Endothelial cell (in vitro differentiated cells): ENCODE measurements at places on chromosomes 1 and 21.

GRCh38 chr1:245463392-245464165 is 308.8 kb downstream of the KIF26B start:
- H3K27me3 ChIP-seq: peaks cover 6% of the 10 kb centered on the region
- no peak overlapping the region for H3K4me3 ChIP-seq
- H3K4me1 ChIP-seq: peaks cover 4% of the 10 kb centered on the region
- no peak overlapping the region for H3K27ac ChIP-seq
- H3K36me3 ChIP-seq: no peaks in the 10 kb centered on the region

- no peak overlapping the region for H3K27ac ChIP-seq
- peaks cover under 1% of the 10 kb centered on the region for H3K27me3 ChIP-seq
- H3K36me3 ChIP-seq: no peaks in the 10 kb centered on the region
- no peak overlapping the region for H3K4me3 ChIP-seq
Observed at GRCh38 chr21:40505681-40506080, 341.3 kb downstream of the DSCAM start.

GRCh38 chr1:151534662-151535278 is 5.3 kb upstream of the TUFT1 start:
- H3K27ac ChIP-seq: no peak overlapping the region
- peak; percentile 88 for DNase-seq
- no peak overlapping the region for H3K4me3 ChIP-seq
- H3K27me3 ChIP-seq: no peaks in the 10 kb centered on the region

GRCh38 chr1:210477328-210477924 is 148.7 kb downstream of the HHAT start:
- H3K27ac ChIP-seq: no peak overlapping the region
- no peaks in the 10 kb centered on the region for H3K27me3 ChIP-seq
- H3K4me3 ChIP-seq: no peak overlapping the region
- no peak for DNase-seq

GRCh38 chr1:116951200-116951935 is 41.7 kb downstream of the PTGFRN start:
- H3K4me3 ChIP-seq: no peak overlapping the region
- no peak for DNase-seq
- H3K27me3 ChIP-seq: no peaks in the 10 kb centered on the region
- peaks cover 4% of the 10 kb centered on the region for H3K36me3 ChIP-seq
- peaks cover 6% of the 10 kb centered on the region for H3K4me1 ChIP-seq
- no peak overlapping the region for H3K27ac ChIP-seq

DNA sequence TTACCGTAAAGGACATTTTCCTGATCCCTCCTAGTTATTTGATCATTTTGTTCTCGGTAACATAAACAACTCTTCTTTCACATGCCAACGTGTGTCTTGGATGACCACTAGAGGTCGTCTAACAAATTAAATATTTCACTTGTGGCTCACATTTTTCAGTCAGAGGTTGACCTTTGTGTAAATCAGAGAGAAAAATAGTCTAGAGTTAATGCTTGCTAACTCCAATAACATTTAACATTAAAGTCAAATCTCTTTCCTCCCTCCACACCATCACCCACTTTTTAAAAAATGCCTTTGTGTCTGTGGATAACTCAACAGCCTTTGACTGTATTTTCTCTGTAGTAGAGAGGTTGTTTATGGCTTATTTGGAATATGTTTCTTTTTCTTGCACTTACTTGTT is 220.5 kb upstream of the B3GALT2 start:
- H3K27ac ChIP-seq: no peak overlapping the region
- DNase-seq: no peak
- H3K36me3 ChIP-seq: no peaks in the 10 kb centered on the region

- H3K4me3 ChIP-seq: peak overlapping the region; percentile 8
- H3K27ac ChIP-seq: peak overlapping the region; percentile 22
- no peak for DNase-seq
- peaks cover 3% of the 10 kb centered on the region for H3K27me3 ChIP-seq
- peaks cover 29% of the 10 kb centered on the region for H3K4me1 ChIP-seq
Observed at GRCh38 chr1:183630748-183631147, 4.8 kb downstream of the ARPC5 start.

- peak overlapping the region; percentile 64 for H3K27ac ChIP-seq
- no peaks in the 10 kb centered on the region for H3K27me3 ChIP-seq
- H3K4me1 ChIP-seq: peaks cover 4% of the 10 kb centered on the region
- no peaks in the 10 kb centered on the region for H3K36me3 ChIP-seq
- peak overlapping the region; percentile 83 for H3K4me3 ChIP-seq
Observed at GRCh38 chr1:200302921-200303290, 106.9 kb downstream of the ZNF281 start.

DNA sequence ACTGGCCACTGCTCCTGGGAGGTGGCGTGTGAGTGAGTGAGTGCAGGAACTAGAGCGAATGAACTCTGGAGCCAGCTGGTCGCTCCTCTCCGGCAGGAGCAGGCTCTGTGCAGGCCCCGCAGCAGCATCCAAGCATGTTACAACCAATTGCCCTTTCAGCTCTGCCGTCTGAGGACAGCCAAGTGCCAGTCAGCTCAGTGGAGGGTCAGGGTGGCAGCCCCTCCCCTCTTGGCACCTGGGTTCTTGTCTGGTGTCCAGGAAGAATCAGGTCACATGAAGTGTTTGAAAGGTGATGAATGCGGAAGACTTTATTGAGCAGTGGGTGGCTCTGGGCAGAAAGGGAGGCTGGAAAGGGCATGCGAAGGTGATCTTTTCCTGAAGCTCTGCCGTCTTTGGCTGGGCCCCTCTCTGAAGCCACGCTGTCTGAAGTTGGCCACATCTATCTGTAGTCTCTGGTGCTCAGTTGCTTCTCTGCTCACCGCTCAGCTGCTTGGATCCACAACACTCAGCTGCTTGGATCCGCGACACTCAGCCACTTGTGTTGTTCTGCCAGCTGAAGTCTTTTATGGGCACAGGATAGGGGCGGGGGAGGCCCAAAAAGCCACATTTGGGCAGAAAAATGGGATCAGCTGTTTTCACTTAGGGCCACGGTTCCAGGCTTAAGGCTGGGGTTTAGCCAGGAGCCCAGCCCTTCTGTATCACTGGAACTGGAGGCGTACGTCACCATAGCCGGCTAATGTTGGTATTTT is 139.8 kb downstream of the ADSS2 start:
- DNase-seq: no peak
- H3K4me1 ChIP-seq: no peaks in the 10 kb centered on the region

- H3K27ac ChIP-seq: no peak overlapping the region
- no peak for DNase-seq
- no peak overlapping the region for H3K4me3 ChIP-seq
- no peaks in the 10 kb centered on the region for H3K4me1 ChIP-seq
- no peaks in the 10 kb centered on the region for H3K36me3 ChIP-seq
- no peaks in the 10 kb centered on the region for H3K27me3 ChIP-seq
Observed at GRCh38 chr1:178066908-178067614, 26.8 kb upstream of the RASAL2 start.

- no peak overlapping the region for H3K27ac ChIP-seq
- no peaks in the 10 kb centered on the region for H3K36me3 ChIP-seq
- DNase-seq: no peak
- no peaks in the 10 kb centered on the region for H3K27me3 ChIP-seq
Observed at GRCh38 chr1:242425232-242425631, 99.3 kb downstream of the PLD5 start.

DNA sequence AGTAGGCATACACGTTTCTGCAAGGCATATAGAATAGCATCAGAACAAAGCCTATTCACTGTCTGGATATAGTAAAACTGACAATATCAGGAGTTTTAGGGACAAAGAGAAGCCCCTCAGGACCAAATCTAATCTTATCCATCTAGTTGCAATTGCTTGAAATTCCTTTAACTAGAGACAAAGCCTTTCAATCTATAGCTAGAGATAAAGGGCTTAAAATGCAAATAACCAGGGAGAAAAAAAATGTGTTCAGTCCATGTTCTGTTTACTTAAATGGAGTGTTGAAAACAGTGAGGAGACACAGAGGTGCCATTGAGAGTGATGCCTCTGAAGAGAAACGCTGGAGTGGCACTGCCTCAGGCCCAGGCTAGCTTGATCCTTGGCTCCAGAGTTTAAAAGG is 286.1 kb downstream of the DPYD start:
- DNase-seq: no peak
- no peak overlapping the region for H3K4me3 ChIP-seq
- H3K36me3 ChIP-seq: no peaks in the 10 kb centered on the region
- peaks cover 2% of the 10 kb centered on the region for H3K27me3 ChIP-seq
- H3K27ac ChIP-seq: no peak overlapping the region

- no peak overlapping the region for H3K27ac ChIP-seq
- no peak overlapping the region for H3K4me3 ChIP-seq
- no peak for DNase-seq
- H3K36me3 ChIP-seq: no peaks in the 10 kb centered on the region
- H3K27me3 ChIP-seq: peaks cover 7% of the 10 kb centered on the region
- no peaks in the 10 kb centered on the region for H3K4me1 ChIP-seq
Observed at GRCh38 chr1:10958614-10959013, 53.8 kb upstream of the TARDBP start.

GRCh38 chr1:178941849-178942248 is 71.0 kb upstream of the ANGPTL1 start:
- H3K36me3 ChIP-seq: no peaks in the 10 kb centered on the region
- peak overlapping the region; percentile 5 for H3K27ac ChIP-seq
- DNase-seq: no peak
- H3K27me3 ChIP-seq: no peaks in the 10 kb centered on the region
- H3K4me1 ChIP-seq: peaks cover 12% of the 10 kb centered on the region

DNA sequence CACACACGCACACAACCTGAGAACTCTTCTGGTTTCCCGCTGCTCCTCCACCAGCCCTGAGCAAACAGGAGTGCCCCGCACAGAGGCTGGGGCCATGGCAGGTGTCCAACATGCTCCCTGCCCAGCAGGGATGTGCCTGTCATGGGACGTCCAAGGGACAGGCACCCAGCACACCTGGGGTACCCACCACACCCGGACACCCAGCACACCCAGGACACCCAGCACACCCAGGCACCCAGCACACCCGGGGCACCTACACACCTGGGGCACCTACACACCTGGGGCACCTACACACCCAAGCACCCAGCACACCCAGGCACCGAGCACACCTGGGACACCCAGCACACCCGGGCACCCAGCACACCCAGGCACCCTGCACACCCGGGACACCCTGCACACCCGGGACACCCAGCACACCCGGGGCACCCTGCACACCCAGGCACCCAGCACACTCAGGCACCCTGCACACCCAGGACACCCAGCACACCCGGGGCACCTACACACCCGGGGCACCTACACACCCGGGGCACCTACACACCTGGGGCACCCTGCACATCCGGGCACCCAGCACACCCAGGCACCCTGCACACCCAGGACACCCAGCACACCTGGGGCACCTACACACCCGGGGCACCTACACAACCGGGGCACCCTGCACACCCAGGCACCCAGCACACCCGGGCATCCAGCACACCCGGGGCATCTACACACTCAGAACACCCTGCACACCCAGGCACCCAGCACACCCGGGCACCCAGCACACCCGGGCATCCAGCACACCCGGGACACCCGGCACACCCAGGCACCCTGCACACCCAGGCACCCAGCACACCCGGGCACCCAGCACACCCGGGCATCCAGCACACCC is 37.9 kb downstream of the UBE2G2 start:
- H3K4me3 ChIP-seq: no peak overlapping the region
- no peak for DNase-seq
- H3K4me1 ChIP-seq: peaks cover 5% of the 10 kb centered on the region
- no peak overlapping the region for H3K27ac ChIP-seq
- H3K36me3 ChIP-seq: peaks cover 5% of the 10 kb centered on the region

- no peaks in the 10 kb centered on the region for H3K27me3 ChIP-seq
- H3K27ac ChIP-seq: no peak overlapping the region
- no peak for DNase-seq
Observed at GRCh38 chr1:199291022-199291740, 652.3 kb downstream of the PTPRC start.

GRCh38 chr1:243595527-243596210 is 254.4 kb downstream of the AKT3 start:
- DNase-seq: no peak
- H3K4me3 ChIP-seq: no peak overlapping the region
- H3K36me3 ChIP-seq: no peaks in the 10 kb centered on the region
- no peak overlapping the region for H3K27ac ChIP-seq
- H3K27me3 ChIP-seq: no peaks in the 10 kb centered on the region

DNA sequence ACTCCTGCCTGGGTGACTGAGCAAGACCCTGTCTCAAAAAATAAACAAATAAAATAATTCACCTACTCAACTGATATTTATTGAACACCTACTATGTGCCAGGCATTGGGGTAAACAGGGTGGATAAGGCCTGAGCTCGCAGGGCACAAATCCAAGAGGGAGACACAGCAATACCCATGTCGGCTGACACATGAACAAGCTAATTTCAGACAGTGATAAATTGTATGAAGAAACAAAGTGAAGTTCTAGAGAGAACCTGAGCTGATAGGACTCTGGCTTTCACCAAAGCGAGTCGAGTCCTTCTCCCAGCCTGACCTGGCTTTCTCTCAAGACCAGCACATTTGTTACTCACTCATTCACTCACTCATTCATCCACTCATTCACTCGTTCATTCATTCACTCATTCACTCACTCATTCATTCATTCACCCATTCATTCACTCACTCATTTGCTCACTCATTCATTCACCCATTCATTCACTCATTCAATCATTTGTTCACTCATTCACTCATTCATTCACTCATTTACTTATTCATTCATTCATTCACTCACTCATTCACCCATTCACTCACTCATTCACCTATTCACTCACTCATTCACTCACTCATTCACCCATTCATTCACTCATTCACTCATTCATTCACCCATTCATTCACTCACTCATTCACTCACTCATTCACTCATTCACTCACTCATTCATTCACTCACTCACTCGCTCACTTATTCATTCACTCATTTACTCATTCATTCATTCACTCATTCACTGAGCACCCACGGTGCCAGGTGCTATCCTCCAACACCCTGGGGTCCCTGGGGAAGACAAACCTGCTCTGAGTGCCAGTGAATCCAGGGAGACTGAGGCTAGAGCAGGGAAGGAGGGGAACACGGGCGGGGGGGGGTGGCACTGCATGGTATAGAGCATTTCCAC is 37.4 kb upstream of the CASZ1 start:
- no peak overlapping the region for H3K27ac ChIP-seq
- no peak overlapping the region for H3K4me3 ChIP-seq
- H3K4me1 ChIP-seq: peaks cover 2% of the 10 kb centered on the region
- peaks cover 4% of the 10 kb centered on the region for H3K27me3 ChIP-seq
- DNase-seq: no peak

GRCh38 chr1:22745669-22746585 is 35.3 kb downstream of the EPHB2 start:
- no peak overlapping the region for H3K27ac ChIP-seq
- no peaks in the 10 kb centered on the region for H3K36me3 ChIP-seq
- peaks cover 5% of the 10 kb centered on the region for H3K27me3 ChIP-seq
- peaks cover 29% of the 10 kb centered on the region for H3K4me1 ChIP-seq
- no peak for DNase-seq
- H3K4me3 ChIP-seq: no peak overlapping the region

- H3K36me3 ChIP-seq: peaks cover 8% of the 10 kb centered on the region
- no peak for DNase-seq
- H3K27ac ChIP-seq: no peak overlapping the region
Observed at GRCh38 chr1:204980840-204981405, 62.1 kb upstream of the CNTN2 start.
